ENCODE measurements at places on chromosomes 4 and X.
A peak's percentile ranks its signal among the peaks of the same experiment; 100 is the strongest.

- DNase-seq: no peak
Measured at GRCh38 chr4:124321364-124321763, 391.2 kb downstream of the ANKRD50 start.

DNA sequence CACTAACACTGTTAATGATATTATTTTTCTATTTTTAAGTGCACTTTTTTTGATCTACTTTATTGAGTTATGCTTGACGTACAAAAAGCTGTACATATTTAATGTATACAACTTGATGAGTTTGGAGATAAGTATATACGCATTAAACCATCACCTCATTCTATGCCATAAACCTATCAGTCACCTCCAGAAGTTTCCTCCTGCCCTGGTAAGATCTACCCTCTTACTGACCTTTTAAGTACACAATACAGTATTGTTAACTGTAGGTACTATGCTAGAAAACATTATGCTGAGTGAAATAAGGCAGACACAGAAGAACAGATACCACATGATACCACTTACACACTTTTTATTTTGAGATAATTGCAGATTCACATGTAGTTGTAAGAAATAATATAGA is 36.9 kb downstream of the INTS6L start:
- no peak for DNase-seq

DNA sequence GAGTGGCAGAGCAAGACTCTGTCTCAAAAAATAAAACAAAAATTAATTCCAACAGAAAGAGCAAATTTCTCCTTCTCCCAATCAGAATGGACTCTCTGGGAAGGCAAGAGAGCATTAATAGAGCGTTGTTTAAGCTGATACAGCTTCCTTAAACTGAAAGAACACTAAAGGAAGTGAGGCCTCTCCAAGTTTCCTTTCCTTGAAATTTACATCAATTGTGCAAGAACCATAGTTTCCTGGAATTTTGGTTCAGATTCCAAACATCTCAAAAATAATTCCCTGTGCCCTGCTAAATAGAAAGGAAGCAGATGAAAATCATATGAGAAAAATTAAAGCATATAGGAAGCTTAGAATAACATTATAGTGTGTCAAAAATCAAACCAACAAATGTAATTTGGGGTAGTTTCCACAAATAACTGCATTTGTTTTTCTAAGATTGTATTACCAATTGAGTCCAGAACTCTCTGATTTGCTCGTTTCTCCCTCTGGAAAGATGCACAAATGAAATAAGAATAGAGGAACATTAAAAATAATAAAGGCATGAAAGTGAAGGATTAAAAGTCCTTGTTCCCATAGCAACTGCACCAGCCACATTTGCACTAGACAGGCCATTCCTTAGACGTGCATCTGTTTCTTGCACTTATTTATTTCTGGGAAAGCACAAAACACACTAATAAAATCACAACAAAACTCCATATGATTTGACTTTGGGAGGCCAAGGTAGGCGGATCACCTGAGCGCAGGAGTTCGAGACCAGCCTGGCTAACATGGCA is 3.7 kb upstream of the FAM241A start:
- no peak for DNase-seq

- no peak for DNase-seq
Measured at GRCh38 chrX:112067601-112068000, 15.0 kb downstream of the TRPC5 start.

GRCh38 chr4:53712408-53713020 is 121.2 kb upstream of the LNX1 start:
- no peak for DNase-seq

GRCh38 chrX:100623001-100623400 is 13.6 kb downstream of the TSPAN6 start:
- DNase-seq: no peak

DNA sequence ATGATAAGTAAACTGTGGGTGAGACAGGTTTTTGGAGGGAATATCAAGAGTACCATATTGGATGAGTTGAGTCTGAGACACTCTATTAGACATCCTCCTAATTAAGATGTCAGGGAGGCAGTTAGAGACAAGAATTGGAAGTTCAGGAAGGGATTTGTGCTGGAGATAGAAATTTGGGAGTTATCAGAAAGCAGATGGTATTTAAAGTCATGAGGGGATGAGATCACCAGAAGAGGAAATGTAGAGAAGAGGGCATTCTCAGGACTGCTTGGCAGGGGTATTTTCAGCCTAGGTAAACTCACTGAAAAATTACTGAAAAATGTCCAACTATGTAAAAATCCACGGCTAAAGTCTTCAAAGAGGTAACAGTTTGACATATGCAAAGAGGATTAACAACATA is 161.6 kb upstream of the PGRMC2 start:
- no peak for DNase-seq

GRCh38 chr4:136867465-136867864 is 664.8 kb downstream of the PCDH18 start:
- no peak for DNase-seq

- DNase-seq: no peak
Measured at GRCh38 chr4:87101543-87102199, 118.7 kb downstream of the KLHL8 start.

DNA sequence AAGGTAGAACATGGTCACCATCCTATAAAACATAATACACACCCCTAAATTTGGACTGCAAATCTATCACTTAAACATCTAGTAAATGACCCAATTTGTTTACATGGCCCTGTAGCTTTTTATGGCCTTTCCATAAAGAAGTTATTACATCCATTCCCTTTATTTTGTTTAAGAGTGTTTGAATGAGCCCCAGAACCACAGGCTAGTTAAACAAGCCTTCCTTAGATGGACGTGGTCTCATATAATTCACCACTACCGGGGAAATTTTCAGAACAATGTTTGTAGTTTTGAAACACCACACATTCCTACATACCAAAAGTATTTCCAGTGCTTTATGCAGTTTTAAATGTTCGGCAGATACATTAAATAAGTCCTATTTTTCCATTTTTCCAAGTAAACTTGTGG is 12.3 kb downstream of the PDGFC start:
- DNase-seq: no peak

- no peak for DNase-seq
Measured at GRCh38 chr4:6270636-6271121, 1.0 kb downstream of the WFS1 start.

DNA sequence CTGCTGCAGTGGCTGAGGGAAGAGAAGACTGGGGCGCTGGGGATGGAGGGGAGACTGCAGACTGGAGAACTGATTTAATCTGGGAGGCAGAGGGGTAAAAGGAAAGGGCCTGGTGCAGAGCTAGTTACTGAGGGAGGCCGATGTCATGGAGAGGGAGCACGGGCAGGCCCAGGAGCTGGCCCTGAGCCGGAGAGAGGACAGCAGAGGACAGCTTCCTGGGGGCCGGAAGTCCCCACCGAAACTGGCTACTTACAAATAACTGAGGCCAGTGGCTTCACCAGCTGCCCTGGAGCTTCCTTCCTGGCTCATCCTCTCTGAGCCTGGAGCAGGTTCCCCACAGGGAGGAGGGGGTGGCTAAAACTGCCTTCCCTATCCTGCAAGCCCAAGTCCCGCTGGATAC is 26.9 kb downstream of the NSG1 start:
- DNase-seq: no peak

DNA sequence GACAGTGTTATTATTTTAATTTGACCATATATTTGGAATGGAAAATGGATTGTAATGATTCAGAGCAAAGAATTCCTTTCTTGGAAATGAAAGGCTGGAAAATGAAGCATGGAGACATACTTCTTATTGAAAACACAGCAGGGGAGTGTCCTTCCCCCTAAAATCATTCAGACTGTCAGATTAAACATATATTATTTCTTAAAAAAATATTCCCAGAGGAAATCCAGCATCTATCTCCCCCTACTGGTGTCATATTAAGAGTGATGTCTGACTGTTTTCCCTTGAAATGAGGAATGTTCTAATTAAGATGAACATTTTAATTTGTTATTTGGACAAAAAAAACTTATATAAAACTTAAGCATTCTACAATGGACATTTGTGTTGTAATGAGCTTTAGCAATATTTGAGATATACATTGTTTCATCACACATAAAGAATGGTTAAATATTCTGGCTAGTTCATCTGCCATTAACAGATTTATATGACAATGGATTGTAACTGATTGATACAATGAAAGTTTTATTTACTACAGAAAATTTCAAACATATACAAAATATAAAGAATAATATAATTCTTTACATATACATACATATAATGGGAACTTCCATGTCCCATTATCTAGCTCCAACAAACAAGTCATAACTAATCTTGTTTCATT is 264.6 kb downstream of the SPRY1 start:
- no peak for DNase-seq

DNA sequence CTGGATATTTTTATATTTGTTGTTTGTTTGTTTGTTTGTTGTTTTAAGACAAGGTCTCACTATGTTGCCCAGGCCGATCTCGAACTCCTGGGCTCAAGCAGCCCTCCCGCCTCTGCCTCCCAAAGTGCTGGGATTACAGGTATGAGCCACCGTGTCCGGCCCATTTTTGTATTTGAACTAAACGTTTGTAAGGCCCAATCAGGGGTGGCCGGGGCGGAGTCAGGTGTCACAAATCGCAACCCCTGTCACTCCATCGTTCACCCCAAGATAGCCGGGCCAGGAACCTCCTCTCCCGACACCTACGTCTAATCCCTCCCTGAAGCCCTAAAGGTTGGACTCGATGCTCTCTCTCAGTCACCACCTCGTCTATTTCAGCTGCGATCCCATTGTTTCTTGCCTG is 722 bp upstream of the EFHC2 start:
- no peak for DNase-seq

DNA sequence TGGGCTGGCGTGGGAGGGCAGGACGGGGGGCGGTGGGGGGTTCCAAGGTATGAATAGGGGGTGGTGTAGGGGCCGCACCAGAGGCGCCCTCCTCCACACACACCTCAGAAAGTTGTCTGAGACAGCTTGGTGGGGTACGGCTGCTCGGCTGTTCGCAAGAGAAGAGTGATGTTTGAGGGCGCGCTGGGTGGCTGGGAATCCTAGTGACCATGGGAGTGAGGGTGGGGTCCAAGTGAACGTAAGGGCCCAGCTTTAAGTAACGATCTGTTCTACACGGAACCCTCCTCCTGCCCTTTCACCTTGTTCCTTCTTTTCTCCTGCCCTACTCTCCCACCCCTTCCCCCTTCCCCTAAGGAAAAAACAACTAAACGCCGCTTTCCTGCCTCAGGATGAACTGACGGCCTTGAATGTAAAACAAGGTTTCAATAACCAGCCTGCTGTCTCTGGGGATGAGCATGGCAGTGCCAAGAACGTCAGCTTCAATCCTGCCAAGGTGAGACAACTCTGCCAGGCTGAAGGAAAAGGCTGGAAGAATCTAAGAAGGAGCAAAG is 664 bp downstream of the MED12 start:
- DNase-seq: no peak

DNA sequence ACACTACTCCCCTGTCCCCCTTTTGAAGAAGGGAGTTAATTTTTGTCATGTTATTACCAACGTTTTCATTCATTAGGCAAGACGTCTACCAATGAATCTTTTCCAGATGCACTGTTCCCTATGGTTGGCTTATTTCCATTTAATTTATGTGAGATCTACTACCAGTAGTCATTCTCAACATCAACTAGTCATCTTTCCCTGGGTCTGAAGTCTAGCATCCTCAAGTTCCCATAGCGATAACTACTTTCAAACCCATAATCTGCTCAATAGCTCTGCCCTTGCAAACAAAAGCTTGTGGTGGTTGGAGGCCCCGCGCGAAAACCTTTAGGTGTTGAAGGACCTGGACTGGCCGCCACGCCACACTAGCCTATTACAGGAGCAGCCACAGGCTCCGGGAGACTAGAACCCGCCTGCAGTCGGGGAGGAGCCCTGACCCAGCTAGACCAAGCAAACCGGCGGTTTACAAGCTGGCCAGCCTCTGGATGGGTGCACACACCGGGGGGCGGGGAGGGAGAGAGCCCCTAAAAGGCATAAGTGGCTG is 746 bp downstream of the PPAT start:
- no peak for DNase-seq

- no peak for DNase-seq
Measured at GRCh38 chr4:184807256-184807655, 18.5 kb downstream of the ACSL1 start.

DNA sequence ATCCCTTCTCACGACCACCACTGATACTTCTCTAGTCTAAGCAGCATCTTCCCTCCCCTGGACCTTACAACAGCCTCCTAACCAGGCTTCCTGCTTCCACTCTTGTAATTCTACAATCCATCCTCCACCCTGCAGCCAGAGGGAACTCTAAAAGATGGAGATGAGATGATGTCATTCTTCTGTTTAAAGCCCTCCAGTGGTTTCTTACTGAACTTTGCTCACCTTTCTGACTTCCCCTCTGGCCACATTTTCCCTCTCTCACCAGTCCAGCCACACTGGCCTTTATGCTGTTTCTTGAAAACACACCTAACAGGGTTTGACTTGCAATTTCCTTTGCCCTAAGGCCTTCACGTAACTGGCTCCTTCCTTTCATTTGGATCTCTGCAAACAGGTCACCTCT is 191.4 kb upstream of the NHS start:
- DNase-seq: no peak

DNA sequence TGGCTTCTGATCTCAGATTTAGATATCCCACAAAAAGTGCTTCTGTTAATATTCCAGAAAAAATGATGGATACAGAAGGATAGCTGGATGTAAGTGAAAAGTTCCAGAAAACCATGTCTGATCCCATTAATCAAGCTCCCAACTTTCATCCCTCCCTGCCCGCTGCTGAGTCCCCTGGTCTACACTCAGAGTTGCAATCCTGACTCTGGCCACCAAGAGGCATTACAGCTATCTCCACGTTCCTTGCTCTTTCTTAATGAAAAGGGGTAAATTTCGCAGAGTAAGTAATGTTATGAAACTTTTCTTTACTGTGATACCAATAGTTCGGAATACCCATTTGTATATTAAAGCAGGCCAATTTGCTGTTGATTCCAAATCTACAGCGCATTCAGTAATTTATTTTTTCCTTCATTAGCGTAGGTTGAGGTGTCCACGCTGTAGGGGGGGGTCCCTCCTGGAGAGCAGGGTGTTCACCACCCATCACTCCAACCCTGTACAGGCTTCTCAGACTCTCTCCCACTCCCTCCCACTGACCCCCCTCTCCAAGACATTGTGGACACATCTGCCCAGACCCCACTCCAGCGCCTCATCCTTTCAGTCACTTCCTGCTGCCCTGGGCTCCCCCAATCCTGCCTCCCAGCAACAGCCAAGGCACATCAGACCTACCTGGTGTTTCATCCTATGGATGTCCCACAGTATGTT is 55.1 kb downstream of the RAB40A start:
- DNase-seq: peak; percentile 15

DNA sequence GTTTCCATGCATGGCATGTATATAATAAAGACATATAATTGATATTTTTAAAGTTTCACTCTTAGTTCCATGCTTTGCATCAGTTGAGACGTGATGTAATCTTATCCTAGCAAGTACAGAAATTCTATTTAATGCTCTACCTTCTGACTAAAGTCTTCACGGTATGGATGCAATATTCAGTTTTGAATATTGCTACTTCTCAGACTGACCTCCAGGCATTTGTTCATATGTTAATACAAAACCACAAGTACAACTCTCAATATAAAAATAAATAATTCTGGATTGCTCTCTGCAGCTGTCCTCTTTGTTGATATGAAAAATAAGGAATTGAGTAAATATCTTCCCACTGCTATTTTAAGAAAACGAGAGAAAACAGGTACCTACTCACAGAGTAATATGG is 309.8 kb upstream of the HAND2 start:
- DNase-seq: no peak

Measured in Panc1 (cell line).